ENCODE measurements at places on chromosomes 16 and 17. TPM values are rescaled to one million over a fixed set of nuclear protein-coding genes. Genes with fewer than 3 reads are reported as not detected.

DNA sequence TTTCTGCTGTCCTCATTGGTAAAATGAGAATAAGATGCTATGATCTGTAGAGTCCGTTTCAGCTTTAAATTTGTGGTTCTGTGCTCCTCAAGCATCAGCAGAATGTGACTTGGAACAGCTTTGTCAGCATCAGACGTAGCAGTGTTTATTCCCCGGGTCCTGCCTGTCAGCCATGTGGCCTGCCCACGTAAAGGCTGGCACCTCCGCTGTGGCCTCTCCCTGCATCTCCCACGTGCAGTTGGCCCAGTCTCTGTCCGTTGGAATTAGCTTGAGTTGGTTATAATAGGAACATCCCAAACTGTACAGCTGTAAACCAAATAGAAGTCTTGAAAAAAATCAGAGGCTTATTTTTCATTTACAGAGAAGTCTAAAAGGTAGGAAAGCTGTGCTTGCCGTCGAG lies 61.7 kb downstream of the ARHGAP44 start:
- no peak for DNase-seq

Gene KRT40
- total RNA-seq, result not detected

GRCh38 chr17:39696731-39697130 lies 3.1 kb upstream of the ERBB2 start:
- DNase-seq, result no peak

Gene ST6GALNAC1
- 4.7 TPM for total RNA-seq

- no peak for DNase-seq
These were observed 183.6 kb upstream of the CDH11 start for GRCh38 chr16:65305266-65305959.

GRCh38 chr16:27572711-27573110 lies 22.8 kb downstream of the KATNIP start:
- DNase-seq, result no peak

Gene CNTROB
- 17.9 TPM for total RNA-seq

Gene GPRC5C
- total RNA-seq, result 13.5 TPM

Gene PIPOX
- total RNA-seq, result 10.2 TPM

DNA sequence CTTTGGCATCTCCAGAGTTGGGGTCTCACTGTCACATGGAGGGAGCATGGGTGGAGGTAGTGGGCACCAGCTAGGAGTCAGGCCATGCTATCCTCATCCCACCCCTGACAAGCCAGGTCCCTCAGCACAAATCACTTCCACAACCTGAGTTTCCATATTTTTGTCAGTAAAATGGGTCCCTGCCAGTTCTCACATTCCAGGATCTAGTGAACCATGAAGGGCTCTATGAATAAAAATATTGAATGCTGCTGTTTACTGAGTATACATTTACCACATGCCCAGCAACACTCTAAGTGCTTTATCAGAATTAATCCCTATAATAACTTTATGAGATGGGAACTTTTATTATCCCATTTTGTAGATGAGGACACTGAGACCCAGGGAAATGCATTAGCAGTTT lies 16.8 kb downstream of the SEZ6 start:
- no peak for DNase-seq

DNA sequence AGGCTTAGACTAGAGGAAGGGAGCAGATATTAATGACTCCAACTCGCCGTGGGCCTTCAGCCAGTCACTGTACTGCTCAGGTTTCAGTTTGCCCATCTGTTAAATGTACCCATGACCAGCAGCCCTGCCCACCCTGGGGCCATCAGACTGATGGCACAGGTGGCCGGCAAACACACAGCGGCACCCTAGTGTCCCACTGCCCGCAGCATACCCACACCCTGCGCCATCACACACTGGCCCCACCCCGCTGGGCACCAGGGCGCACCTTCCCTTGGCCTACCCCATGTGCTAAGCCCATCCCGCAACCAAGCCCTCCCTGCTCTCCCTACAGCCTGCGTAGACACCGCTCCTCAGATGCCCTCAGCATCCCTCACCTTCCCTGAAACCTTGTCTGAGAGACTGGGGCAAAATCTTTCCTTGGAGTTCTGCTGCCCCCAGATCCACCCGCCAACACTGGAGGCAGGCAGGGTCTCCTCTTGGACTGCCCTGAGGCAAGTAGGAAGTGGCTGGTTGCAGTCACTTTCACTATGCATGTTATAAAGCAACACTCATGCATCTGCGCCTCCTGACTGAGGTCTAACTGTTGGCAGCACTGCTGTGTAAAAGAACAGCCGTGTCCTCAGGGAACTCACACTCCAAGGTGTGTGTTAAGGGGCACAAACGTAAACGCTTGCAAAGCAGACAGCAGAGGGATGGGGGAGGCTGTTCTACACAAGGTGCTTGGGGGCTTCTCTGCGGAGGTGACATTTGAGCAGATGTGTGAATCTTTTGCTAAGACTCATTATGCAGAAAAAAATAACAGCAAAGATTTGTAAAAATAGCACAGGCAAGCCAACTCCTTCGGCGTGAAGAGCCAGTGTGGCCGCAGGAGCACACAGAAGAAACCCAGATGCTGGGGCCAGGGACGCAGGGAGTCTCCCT lies 6.7 kb upstream of the BCAR1 start:
- DNase-seq, result no peak

GRCh38 chr17:82316651-82317393 lies 586 bp downstream of the CD7 start:
- no peak for DNase-seq

DNA sequence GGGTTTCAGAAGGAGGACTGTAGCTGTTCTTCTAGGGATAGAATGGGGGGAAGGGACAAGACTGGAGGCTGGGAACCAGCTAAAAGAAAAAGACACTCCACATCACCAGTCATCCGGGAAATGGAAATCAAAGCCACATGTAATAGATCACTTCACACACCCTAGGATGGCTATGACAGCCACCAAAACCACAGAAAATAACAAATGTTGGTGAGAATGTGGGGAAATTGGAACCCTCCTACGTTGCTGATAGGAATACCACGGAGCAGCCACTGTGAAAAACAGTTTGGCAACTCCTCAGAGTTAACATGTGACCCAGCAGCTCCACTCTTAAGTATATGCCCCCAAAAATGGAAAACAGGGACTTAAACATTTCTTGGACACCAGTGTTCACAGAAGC lies 2.3 kb downstream of the TLE7 start:
- DNase-seq, result no peak

DNA sequence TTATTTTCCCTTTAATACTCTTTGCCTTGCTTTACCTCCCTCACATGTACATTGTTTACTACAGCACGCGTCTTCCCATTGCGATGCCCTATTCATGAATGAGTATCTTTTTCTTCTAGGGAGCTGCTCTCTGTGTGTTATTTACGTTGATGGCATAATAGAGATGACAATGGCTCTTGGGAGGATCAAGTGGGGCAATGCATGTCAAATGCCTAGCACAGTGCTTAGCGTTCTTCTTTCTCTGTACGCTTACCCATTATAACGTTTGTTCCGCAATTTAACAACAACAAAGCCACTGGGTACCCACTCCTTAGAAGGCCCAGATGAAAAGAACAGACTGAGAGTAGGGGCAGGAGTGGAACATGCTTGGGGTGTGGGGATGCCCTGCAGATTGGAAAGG lies 271.6 kb upstream of the TNRC6C start:
- no peak for DNase-seq

GRCh38 chr17:35218915-35219314 lies 24.0 kb upstream of the SLFN5 start:
- DNase-seq, result no peak

Gene KRTAP4-12
- not detected for total RNA-seq

DNA sequence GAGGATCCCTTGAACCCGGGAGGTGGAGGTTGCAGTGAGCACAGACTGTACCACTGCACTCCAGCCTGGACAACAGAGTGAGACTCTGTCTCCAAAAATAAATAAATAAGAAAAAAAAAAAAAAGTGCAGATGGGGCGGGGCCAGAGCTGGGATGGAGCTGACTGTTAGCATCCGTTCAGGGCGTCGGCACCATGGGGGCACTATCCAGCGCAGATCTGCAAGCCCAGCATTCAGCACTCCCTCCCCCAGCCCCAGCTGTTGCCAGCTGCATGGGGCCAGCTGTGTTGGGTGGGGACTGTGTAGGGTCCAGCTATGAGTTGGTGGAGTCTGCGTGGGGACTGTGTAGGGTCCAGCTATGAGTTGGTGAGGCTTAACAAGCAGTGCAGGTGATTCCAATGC lies 13.3 kb downstream of the GPRC5C start:
- no peak for DNase-seq

- DNase-seq, result no peak
These were observed 139.3 kb downstream of the GAS7 start for GRCh38 chr17:10058921-10059683.

DNA sequence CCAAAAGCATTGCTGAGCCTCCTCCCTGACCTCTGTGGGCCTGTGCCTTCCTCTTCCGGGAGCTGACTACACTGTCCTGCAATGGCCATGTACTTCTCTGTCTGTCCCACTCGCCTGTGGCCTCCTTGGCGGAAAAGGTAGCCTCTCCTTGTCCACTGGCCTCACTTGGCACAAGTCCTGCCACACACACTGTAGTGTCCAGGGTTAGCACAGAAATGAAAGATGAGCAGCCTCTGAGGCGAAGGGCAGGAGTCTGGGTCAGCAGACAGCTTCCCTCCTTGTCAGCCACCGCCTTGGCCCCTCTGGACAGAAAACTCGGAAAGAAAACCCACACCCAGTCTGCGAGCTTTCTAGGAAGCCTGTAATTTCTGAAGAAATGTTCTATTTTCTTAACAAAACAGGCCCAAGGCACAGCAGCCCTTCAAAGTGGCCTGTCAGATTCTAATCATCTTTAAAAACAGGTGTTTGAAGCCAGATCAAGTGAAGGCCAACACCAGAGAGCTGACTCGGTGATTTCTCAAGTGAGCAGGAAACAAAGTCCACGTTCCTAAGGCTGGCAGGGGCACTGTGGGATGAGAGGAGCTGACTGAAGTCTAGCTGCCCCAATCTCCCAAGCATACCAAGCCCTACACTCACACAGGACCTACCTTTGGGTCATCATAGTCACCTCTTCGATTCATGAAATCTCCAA lies 67.2 kb downstream of the GTF3C1 start:
- DNase-seq, result no peak

DNA sequence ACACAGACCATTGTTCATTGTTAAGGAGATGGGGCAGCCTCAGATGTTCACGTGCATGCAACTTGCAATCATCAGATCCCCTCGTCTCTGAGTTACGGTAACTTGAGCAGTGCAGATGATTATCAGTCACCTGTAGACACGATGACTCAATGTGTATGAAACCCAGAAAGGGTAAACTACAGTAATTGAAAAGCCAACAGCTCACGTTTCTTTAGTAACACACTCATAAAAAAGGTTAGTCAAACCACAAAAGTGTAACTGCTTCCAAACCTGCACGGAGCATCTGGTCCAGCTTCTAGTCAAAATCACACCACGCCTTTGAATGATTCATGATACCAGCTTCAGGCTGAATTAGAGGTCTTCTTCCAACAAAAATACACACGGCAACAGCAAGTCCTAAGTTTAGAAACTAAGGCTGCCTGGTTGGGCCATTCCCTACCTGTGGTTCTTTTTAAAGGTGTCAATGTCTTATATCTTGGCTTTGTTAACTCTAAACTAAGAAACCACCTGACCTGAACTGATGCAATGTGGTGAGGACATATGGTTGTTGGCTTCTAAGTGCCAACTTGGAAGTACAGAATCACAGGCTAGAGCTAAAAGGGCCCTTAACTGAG lies 32.3 kb downstream of the GRB7 start:
- no peak for DNase-seq

- no peak for DNase-seq
These were observed 2.7 kb upstream of the CEMP1 start for GRCh38 chr16:2533912-2534311.

- DNase-seq, result no peak
These were observed 62.4 kb downstream of the PECAM1 start for GRCh38 chr17:64328036-64328858.

Gene GRIN2A
- total RNA-seq, result 175 TPM

GRCh38 chr17:3526971-3527370 lies 30.6 kb downstream of the TRPV3 start:
- no peak for DNase-seq

- DNase-seq, result no peak
These were observed 3.1 kb upstream of the SKAP1 start for GRCh38 chr17:48432820-48433775.

- no peak for DNase-seq
These were observed 48.3 kb upstream of the GPR139 start for GRCh38 chr16:20122011-20122410.

DNA sequence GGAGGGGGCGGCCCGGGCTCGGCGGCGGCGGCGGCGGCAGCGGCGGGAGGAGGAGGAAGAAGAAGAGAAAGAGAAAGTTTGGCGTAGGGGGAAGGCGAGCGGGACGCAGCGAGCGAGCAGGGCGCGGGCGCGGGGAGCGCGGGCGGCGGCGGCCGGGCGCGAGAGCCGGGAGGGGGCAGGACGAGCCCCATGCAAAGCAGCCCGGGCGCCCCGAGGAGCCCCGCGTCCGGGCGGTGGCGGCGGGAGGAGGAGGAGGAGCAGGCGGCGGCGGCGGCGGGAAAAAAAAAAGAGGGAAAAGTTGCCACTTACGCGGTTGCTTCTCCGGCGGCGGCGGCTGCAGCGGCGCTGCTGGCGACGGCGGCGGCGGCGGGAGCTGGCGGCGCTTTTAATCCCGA lies 10.3 kb upstream of the ZFHX3 start:
- no peak for DNase-seq

Gene PRR35
- total RNA-seq, result 0.28 TPM

Gene BRIP1
- 2.6 TPM for total RNA-seq

- no peak for DNase-seq
These were observed 478.8 kb upstream of the HSBP1 start for GRCh38 chr16:83328936-83329335.

Gene NRN1L
- total RNA-seq, result 2.6 TPM

- no peak for DNase-seq
These were observed 67.0 kb downstream of the TUBD1 start for GRCh38 chr17:59825533-59826322.

- DNase-seq, result no peak
These were observed 36.4 kb downstream of the MAP2K6 start for GRCh38 chr17:69450918-69451317.

DNA sequence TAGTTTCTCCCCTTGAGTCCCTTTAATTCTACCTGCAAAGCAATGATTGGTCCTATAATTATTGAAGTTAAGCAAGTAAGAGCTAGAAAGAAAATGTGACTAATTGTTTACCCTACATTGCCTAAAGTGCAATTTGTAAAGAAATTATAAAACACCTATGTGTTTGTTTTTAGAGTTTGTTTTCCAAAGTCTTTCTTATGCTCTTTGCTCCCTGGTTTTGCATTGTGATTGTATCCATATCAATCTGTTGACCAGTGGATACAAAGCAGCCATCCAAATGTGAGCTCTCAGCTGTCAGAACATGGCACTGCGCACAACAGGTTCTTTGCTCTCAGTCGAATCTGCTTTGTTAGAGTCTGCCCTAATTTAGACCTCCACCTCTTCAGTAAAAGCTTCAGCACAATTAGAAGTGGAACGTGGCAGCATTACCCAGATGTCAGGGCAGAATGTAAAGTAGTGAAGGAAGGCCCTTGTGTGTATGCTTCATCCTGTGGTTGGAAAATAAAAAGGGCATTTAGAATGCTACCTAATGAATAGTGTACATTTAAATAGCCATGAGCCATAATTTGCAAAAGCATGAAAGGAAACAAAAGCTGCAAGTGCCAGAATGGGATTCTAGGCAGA lies 70.5 kb downstream of the AATF start:
- DNase-seq, result no peak

GRCh38 chr17:48545022-48545375 lies at the start of gene HOXB2:
TSS of gene HOXB2 (minus strand) at chr17:48545109. CDS start at chr17:48544911, 198 bp downstream.
- DNase-seq, result no peak
